ENCODE measurements at places on chromosomes 7 and 10.

DNA sequence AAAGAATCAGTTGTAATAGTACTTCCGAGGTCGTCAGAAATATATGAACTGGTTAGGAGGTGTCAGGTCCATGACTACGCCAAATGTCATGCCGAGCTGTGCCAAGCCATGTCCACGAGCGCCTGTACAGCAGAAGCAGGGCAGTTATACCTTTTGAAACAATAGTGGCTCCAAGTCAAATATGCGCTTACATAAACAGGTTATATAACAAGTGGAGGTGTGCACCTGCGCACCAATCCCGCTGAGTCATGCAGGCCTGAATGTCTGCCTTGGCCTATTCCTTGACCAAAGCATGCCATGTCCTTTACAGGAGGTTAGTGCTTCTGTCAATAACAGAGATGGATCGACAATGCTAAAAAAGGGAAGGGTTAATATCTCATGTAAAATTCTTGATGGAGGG, 21.3 kb upstream of the TRUB1 start:
- DNase-seq = no peak

GRCh38 chr7:69994886-69995542, 396.7 kb downstream of the AUTS2 start:
- no peak for DNase-seq

DNA sequence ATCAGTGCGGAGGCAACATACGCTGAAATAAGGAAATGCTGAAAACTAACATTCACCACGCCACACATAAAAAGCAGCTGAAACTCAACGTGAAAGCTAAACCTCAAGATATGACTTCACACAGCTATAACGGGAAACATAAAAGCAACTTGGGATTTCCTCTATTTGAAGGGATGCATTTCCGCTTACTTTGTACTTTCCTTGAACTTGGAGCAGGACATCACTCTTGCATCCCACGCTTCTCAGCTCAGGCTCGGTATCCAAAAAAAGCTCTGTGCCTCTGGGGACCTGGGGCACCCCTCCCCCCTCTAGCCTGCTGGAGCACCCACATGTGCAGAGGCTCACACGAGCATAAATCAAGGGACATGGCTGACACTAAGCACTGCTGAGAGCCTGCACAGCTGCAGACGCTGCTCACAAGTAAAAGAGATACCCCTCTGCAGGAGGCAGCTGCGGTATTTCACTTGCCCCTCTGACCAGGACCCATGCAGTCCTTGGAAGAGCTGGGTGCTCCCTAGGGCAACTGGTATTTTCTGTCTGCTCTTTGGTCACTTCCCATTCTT, 34.2 kb downstream of the PARD3 start:
- DNase-seq = peak; percentile 52

DNA sequence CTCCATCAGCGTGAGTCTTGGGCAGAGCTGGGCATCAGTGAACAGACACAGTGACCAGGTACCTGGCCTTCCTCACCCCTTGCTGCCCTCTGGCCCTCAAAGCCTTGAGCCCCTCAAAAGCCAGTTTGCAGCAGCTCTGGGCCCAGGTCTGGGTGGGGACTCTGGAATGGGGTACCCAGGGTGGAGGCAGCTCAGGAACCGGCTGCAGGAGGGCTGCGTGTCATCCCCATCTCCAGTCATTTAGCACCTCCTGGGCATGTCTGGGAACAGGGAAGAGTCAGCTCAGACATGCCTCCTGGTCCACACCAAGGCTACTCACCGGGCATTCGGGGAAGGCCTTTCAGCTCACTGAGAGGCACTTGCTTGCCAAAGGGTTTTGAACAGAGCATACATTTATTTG, 503.3 kb downstream of the TCERG1L start:
- DNase-seq = no peak

GRCh38 chr7:82317760-82318159, 125.8 kb downstream of the CACNA2D1 start:
- DNase-seq = no peak

GRCh38 chr10:5088703-5089261, 5.4 kb upstream of the AKR1C3 start:
- DNase-seq = no peak

- no peak for DNase-seq
Measured at GRCh38 chr10:372566-372965, 237.3 kb downstream of the ZMYND11 start.

GRCh38 chr10:31587691-31588090, 268.7 kb downstream of the ZEB1 start:
- no peak for DNase-seq

DNA sequence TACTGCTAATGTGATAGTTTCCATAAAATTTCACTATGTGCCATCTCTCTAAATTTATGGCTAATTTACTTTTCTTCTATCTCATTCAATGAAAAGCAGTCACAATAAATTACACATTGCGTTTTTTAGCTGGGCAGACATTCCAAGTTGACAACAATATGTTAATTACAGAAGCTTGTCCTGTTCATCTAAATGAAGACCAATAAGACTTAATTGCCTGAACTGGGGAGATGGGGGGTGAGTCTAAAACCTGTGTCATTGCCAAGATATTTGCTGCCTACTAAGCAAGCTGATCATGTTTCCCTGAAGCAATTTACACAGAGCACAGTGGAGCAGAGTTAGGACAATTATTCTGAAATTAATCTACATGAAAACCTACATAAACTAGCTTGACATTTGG, 89.3 kb upstream of the ADRB1 start:
- DNase-seq = no peak

- no peak for DNase-seq
Measured at GRCh38 chr7:141646826-141647480, 55.0 kb downstream of the DENND11 start.

GRCh38 chr7:48691788-48692187, 232.6 kb upstream of the CDC14C start:
- DNase-seq = no peak

DNA sequence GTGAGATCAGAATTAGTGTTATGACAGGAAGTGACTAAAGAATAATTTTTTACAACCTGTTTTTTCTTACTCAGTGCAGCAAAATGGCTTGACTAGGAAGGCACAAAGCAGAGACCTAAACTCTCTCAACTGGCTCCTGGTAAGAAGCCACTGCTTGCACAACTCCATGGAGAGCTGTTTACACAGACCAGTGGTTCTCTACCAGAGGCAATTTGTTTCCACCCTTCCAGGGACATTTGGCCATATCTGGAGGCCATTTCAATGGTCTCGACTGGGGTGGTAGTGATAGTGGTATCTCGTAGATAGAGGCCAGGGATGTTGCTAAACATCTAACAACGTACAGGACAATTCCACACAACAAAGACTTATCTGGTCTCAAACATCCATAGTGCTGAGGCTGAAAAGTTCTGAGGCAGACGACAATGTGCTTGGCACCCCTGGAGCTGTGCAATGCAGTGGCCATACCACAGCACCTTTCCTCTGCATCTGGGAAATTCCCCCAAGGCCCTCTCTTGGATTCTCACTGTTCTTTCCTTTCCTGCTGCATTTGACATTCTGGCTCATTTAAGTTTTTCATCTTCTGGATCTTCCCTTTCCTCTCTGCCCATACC, 105.4 kb upstream of the LAMB4 start:
- no peak for DNase-seq

GRCh38 chr10:58030208-58030607, 237.5 kb downstream of the IPMK start:
- DNase-seq = no peak

DNA sequence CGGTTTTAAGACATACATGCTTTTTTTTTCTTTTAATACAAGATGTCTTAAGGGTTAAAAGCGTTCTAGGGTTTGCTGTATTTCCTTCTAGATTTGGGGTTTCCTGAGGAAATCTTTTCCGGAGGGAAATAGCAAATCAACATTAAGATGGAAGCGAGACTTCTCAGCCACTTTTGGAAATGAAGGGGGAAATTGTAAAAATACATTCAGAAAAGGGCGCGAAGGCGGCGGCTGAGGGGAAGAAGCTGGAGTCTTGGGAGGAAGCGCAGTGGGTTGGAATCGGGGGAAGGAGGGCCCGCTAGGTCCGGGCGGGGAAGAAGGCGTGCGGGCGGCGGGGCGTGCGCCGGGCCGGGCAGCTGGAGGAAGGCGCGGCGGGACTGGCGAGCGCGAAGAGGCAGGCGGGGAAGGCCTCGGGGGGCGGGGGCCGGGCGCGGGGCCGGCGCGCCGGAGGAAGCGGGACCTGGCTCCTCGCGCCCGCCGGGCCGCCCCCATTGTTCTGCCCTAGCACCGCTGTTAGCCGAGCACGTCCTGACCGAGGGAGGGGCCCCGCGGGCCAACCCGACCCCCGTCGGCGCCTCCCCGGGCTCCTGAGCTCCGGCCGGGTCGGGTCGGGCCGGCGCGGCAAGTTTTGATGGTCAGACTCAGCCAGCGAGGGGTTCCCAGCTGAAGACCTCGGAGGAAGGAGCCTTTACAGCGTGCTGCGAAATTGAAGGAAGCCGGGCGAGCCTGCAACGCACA, 1.5 kb upstream of the SKIDA1 start:
- peak; percentile 73 for DNase-seq

DNA sequence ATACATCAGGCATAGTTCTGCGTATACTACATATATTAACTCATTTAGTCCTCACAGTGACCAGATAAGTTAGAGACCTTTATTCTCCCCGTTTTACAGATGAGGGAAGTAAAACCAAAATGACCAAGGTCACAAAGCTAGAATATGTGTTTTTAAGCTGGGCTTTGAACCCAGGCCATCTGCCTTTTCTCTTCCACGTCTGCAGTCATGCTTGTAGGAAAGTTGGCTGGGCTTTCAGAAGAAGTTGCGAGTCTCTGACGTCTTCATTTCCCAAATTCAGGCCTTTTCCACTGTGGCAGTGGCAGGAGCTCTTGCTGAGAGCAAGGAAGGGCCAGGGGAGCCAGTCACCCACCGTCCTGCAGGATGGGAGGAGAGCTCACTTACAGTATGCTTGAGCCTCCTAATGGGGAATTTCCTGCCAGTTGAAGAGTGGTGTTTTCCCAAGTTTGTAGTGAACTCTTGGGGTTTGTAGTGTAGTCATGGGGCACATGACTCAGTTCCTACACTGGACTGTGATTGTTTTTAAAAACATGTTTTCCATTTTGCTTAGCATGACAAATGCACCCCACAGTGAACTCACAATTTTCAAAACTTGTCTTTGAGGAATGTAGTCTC, 34.2 kb downstream of the CYP17A1 start:
- DNase-seq = peak; percentile 50

DNA sequence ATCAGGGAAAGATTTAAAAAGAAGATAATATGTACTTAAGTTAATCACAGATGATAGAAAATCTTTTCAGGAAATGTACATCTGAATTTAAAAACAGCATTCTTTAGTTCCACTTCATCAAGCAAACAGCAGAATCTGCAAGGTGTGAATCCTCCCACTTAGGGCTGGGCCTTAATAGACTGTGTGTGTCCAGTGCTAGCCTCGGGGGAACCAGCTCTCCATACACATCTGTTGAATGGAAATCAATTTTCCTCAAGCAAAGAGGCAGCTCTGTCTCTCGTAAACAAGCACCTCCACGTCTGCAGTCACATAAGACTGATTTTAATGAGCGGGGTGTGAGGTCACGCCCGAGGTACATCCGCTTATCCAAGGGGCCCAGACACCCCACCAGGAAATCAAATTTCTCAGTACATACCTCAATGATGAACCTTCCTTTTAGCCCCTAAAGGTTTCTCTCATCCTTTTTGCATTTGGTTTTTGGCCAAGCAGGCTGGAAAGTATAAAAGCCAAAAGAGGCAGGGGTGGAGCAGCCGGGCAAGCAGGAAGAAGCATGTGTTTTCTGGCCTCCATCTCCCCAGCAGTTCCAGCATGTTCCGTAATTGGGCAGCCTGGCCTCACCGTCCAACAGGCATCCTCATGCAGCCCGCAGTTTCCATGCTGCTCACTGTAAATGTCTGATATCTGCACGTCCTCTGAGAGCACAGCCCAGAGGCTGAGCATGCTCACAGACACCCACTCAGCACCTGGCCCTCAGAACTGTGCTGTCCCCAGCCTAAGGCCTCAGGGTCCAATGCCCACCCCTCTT, 131.3 kb downstream of the GLI3 start:
- DNase-seq = no peak

DNA sequence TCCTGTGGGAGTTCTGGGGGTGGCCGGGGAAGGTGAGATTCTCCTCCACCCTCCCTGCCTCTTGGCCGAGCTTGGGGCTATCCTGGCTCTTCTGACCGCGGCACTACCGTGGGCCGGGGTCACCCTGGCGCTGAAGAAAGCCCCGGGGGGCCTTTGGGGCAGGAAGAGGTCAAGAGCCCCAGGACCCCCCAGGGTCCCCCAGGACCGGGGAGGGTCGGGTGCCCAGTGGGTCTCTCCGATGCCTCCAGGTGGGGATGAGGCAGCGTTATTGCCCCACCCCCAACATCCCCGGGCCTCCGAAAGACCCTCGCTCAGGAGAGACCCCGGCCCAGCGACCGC, 439 bp upstream of the KNDC1 start:
- no peak for DNase-seq

GRCh38 chr7:106201164-106201563, 83.6 kb downstream of the NAMPT start:
- DNase-seq = no peak

DNA sequence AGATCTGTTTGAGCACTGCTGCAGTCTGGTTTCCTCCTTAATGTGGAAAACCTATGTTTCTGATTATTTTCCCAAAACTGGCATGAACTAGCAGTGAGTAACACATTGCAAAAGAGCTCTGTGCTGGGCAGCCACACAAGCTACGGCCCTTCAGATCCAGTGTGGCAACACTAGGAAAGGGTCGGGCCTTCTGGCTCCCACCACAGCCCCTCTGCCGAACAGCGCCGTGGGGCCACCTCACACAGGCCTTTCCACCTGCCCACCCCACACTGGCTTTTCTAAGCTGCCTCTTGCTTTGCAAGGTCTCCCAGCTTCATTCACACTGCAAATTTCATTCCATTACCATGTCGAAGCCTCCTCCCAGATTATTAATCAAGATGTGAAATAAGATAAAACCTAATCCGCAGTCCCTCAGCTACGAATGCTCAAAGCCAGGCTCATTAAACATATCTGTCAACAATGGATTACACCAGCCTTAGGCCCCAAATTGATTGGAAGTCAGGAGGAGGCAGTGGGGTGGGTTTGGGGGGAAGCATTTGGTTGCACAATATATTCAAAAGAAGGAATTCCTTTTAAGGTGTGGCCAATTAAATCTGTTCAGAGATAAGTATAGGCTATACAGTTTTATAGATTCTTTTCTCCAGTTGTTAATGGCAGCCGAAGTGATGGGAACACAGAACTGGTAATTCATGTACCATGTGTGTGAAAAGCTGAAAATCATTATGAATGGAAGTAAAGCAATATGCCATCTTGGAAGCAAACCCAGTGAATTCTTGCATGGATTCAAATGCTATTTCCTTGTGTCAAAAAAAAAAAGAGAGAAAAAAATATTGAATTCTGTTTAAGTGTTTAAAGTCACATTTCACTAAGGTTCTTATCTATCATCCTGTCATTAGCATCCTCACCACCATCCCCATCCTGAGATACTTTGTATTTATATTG, 223.7 kb downstream of the MTERF1 start:
- DNase-seq = no peak

GRCh38 chr7:16891338-16891737, 9.6 kb upstream of the AGR3 start:
- peak; percentile 8 for DNase-seq

- no peak for DNase-seq
Measured at GRCh38 chr10:98047009-98047741, 16.8 kb upstream of the CRTAC1 start.
